Activated CD4-positive, CD25-positive, alpha-beta regulatory T cell (primary cell): ENCODE measurements at places on chromosomes 4 and X.

- DNase-seq, result no peak
Observed at GRCh38 chr4:158827543-158827981, 58.7 kb downstream of the FNIP2 start.

DNA sequence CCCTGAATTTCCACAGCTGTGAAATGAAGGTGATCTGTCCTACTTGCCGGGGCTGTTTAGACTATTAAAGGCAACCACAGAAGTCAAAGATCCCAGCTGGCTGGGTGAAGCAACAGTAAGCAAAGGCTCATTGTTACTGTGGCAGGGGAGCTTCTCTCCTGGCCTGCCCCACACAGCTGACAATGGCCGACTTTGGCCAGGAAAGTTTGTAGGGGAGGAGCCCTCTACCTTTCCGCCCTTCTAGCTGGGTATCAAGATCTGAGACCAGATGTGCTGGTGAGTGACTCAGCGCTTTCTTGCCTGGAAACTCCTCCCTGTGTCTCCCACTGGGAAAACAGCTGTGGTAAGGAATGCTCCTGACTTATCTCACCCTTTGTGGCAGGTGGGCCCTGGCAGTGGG, 21.1 kb downstream of the RASSF6 start:
- no peak for DNase-seq

DNA sequence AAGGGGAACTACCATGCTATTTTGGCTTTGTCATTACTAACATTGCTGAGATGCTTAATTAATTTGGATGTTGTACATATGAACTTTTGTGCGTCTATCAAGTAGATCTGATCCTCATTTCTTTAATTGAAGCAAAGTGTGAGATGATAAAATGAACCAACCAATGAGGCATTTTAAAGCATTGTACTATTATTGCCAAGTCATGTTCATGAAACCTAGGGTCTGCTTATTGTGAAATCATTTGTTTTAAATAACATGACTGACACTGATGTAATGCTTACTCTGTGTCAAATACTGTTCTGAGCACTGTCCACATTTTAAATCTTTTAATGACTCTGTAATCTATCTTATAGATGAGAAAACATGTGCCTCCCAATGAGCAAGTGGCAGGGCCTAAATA, 57.7 kb downstream of the C4orf33 start:
- no peak for DNase-seq

DNA sequence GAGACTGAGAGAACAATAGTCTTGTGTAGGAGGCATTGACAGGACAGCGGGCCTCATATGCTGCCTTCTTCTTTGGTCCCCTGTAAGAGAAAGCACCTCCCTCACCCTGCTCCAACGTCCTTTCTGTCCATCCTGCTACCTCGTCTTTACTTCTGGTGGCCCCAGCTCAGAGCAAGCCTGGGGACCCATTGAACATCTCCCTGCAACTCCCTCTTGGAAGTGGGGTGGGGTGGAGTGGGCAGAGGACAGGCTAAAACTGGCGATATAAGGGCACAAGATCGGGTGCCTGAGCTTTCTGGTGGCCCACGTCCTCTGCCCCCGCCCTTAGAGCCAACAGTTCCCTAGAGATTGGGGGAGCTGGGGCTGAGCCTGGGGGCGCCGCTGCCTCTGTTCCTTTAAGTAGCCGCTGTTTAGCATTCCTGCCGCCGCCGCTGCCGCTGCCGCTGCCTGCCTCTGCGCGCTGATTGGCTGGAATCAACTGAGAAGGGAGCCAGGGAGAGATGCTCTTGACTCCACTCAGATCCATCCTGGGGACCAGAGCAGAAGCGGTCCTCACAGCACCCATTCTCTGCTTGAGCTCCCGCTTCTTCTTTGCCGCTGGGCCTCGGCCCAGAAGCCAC, at the start of gene DLG3:
TSS of gene DLG3 (plus strand) at position 510 of the 620 bp plus-strand sequence. CDS start 367 bp downstream, outside the sequence.
- peak; percentile 1 for DNase-seq

DNA sequence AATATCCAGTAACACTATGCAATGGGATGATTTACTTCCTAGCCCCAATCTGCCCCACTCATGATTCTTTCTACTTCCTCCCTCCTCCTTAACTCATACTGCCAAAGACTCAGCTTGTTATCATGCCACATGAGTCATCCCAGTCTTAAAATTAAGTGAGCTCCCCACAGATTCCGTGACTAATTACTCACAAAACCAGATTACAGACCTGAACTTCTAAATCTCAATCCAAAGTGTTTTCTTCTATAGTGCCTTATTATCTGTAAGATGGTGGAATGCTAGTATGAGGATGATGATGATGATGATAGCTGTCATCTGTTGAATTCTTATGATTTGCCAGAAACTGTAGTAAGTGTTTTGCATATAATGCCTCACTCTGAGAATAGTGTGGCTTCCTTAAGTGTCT, 27.7 kb upstream of the GPC3 start:
- no peak for DNase-seq

- no peak for DNase-seq
Observed at GRCh38 chr4:142535009-142535408, 311.1 kb downstream of the INPP4B start.

DNA sequence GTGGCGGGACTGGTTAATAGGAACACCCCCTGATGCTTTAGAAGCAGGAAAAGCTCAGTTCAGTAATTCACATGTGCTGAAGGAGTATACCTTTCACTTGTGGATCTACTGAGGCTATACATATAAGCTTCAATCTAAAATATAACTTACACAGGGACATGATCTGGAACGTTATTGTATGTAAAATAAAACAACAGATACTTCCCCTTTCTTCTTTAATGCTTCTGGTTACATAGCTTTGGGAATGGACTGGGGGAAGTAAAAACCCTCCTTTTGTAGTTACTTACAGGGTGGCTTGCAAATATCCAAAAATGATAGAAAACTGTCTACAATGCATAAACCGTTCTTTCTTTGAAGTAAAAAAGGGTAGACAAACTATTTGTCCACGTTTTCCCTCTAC, 1.9 kb downstream of the FGG start:
- no peak for DNase-seq

- DNase-seq, result no peak
Observed at GRCh38 chr4:23959396-23960148, 69.7 kb upstream of the PPARGC1A start.

DNA sequence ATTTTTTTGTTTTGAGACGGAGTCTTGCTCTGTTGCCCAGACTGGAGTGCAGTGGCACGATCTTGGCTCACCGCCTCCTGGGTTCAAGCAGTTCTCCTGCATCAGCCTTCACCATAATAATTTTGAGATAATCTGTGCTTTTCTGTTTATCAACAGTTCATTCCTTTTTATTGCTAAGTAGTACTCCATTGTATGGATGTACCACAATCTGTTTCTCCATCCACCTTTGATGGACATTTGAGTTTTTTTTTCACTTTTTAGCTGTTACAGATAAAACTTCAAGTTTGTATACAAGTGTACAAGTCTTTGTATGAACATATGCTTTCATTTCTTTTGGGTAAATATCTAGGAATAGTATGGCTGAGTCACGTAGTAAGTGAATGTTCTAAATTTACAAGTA, 9.0 kb downstream of the FUNDC2 start:
- DNase-seq, result no peak

GRCh38 chr4:30903502-30904214, 183.5 kb downstream of the PCDH7 start:
- DNase-seq, result no peak

GRCh38 chr4:60223208-60223923, 976.8 kb upstream of the ADGRL3 start:
- no peak for DNase-seq

GRCh38 chrX:53116101-53116500, 22.2 kb downstream of the KANTR start:
- no peak for DNase-seq

DNA sequence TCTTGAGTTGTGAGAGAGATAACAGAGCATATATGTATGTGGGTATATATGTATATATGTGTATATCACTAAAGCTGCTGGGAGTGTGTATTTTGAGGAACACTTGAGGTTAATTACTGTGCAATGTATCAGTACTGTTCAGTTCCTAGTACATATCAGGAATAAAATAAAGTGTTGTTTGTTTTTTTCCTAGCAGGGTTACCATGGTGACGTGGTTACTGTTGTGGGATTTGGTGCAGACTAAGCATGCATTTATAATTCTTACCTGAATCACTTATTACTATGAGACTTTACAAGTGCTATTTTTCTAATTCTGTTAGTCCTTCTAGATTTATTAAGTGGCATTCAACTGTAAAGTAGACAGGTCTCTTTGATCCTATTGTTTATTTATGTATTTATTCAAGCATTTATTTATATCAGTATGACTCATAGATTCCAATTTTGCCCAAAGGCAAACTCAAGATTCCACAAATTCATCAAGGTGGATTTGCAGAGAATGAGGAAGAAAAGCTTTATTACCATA, 26.9 kb upstream of the BEX4 start:
- no peak for DNase-seq

DNA sequence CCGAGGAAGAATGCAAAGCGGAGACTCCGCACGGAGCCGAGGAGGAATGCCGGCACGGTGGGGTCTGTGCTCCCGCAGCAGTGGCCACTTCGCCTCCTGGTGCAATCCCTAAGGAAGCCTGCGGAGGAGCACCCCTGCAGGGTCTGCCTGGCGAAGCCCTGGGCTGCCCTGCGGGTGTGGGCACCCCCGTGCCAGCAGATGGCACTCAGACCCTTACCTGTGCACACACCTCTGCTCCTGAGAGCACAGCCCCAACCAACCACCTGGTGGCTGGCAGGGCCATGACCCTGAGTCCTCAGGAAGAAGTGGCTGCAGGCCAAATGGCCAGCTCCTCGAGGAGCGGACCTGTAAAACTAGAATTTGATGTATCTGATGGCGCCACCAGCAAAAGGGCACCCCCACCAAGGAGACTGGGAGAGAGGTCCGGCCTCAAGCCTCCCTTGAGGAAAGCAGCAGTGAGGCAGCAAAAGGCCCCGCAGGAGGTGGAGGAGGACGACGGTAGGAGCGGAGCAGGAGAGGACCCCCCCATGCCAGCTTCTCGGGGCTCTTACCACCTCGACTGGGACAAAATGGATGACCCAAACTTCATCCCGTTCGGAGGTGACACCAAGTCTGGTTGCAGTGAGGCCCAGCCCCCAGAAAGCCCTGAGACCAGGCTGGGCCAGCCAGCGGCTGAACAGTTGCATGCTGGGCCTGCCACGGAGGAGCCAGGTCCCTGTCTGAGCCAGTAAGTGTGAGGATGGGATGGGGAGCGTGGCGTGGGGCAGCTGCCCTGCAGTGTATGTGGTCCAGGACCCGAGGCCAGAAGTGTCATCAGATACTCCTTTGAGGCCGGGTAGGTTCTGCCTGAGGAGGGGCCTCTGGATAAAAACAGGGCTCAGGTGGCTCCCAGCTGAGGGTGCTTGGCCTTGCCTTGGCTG, 7.0 kb downstream of the TACC3 start:
- no peak for DNase-seq

DNA sequence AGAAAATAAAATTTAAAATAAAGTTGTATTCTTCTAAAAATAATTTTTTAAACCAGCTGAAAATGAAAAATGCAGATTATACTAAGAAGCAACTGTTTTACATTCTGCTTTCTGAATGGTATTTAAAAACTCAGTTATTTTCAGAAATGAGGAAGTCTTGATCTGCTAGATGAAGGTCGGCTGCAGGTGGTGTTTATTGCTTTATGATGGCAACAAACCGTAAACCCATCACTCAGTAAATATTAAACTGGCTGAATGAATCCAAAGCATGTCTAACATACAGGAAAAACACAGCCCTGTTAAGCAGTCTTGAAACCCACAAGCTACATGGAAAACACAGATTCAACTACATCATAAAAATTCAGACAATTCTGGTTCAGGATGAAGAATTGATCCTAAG, 29.3 kb downstream of the DYNLT3 start:
- DNase-seq, result no peak

DNA sequence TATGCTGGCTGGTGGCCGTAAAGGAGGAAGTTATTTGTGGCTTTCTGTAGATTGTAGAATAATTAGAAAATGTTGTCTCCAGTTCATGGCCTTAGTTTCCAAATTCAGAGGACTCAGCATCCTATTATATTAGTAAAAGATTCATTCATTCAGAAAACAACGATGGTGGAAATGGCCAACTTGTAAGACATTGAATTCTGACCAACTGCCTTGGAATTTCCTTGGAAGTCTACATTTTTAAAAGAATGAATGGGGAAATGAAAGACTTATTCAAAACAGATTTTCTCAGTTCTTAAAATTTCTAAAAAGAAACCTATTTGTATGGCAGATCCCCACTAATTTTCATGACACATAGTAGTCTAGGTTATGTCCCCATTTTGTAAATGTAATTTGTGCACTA, 561.5 kb downstream of the ANKRD50 start:
- no peak for DNase-seq

- no peak for DNase-seq
Observed at GRCh38 chr4:6104541-6105130, 86.4 kb upstream of the C4orf50 start.

DNA sequence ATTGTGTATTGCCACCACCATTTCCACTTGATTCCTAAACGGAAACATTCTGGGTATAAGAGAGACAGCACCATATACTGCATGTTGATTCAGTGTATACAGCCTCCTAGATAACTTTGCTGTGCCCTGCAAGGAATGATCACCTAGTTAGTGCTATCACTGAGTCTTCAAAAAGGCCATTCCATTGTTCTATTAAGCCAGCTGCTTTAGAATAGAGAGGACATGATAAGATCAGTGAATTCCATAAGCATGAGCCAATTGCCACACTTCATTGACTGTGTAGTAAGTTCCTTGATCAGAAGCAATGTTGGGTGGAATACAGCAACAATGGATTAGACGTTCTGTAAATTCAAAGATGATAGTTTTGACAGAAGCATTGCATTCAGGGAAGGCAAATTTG, 1047.3 kb downstream of the PCDH18 start:
- DNase-seq, result no peak

DNA sequence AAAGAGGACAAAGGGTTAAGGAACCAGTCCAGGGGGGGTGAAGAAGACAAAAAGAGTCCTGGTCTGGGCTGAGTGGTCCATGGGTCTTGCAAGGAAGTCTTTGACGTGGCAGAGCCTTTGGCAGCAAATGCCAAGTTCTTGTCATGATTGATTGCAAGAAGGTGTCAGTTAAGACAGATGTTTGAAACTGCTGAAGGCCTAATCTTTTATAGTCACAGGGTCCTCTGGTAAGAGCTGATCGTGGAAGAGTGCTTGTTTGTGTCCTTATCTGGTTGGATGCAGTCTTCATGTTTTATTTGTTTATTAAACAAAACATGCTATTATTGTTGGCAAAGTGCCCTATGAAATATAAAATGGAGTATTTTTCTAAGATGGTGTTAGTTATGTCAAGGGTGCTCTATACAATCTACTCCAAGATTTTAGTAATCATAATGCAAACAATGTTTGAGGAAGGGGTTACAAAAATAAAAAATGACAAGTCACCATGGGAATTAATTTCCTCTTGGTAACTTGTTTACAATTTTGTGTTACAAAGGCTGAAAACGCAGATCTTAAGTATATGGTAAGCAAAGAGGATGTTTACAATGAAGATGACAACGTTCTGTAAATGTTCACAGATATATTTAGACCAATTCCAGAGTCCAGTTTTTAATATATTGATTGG, 85.9 kb downstream of the MAGED4 start:
- DNase-seq, result no peak

DNA sequence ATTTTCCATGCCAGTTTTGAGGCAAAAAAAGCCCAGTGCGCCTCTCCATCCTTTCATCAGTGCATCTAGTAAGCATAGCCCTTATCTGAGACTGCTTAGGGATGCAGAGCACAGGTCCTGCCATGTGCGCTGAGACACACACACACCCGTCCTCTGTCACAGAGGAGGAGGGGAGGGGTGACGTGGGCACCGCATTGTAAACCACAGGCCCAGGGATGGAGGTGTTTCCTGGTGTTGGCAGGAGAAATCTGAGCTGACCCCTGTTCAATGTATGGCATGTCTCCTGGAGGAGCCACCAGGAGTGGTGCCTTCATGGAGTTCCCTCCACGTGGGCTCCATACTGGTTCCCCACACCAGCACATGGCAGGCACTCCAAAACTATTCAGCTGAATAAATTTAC, 65.8 kb upstream of the HELT start:
- no peak for DNase-seq
